Esophagus mucosa (tissue), 1 donor: ENCODE measurements at places on chromosomes 6 and 20.

DNA sequence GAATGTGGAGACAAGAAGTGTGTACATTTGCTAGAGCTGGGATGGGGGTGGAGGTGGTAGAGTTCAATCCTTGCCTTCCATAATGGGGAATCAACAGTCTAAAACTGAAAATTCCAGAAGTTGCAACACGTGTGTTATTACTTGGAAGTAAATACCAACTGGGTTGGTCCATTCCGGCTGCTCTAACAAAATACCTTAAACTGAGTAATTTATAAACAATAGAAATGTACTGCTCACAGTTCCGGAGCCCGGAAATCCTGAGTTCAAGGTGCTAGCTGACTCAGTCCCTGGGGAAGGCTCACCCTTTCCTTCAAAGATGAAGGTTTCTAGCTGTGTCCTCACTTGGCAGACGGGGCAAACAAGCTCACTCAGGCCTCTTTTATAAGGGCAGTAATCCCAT, 59.0 kb downstream of the RIN2 start:
- peak; percentile 89 for ATAC-seq

DNA sequence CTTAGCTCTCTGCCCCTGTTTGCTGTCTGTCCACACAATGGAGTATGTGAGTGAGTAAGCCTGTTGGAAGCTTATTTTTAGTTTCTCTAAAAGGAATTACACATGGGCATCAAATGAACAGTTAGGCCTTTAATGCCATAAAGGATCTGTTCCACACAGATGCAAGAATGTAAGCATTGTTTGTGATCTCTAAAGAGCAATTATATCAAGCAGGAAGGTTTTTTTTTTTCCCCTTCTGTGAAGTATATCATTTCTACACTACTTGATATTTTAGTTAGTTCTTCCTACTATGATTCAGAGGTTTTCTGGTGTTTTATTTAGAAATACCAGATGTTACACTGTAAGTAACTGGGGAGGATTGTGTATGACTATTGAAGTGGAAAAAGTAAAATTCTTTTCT, 627.5 kb downstream of the COL12A1 start:
- no peak for ATAC-seq

DNA sequence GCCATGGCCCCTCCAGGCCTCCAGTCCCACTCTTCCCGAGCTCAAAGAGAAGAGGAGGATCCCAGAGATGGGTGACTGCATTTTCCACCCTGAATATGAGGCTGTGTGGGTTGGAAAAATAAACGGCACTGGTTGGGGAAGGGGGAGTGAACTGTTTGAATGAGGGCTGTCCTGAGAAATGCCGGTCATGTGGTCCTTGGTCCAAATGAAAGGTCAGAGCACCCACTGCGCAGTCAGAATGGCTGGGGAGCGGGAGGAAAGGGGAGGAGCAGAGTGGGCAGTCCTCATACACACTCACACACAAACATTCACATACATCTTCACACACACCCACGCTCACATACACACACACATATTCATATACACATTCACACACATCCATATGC, 83.1 kb downstream of the MRPL14 start:
- no peak for ATAC-seq

DNA sequence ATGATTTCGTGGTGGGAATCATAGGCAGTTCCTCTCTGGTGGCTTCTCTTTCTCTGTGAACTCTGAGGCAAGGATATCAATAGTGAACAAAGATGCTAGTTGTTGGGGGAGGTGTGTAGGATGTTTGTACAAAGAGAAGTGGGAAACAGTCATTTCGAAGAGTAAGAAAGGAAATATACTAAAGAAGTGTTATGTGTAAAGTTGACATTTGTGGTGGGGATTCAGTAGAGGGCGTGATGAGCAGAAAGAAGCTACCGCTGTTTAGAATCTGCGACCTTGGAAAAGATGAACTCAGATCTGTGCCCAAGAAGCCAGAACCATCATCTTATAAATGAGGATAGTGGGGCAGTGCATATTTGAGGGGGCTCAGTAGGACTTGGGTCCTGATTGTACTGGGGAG, 11.4 kb downstream of the SLC35F1 start:
- no peak for ATAC-seq

- ATAC-seq: no peak
These were observed 25.9 kb upstream of the FOXQ1 start for GRCh38 chr6:1285956-1286355.

DNA sequence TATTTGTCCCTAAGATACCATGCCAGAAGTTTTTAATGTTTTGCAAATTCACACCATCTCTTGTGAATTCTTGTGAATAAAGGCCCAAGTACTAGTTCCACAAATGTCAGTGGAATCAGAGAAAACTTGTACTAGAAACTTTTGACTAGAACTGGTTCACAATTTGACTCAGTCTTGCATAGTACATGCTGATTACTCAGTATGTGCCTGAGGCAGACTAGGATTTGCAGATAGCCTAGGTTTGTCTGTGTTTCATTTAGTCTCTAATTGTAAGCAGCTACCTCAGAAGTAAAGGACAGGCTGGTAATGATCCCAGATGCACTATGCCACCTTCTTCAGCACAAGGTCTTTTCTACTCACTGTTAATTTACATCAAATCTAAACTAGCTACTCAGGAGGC, 34.2 kb upstream of the GSTA4 start:
- peak; percentile 53 for ATAC-seq

- ATAC-seq: no peak
These were observed 92.0 kb downstream of the JAG1 start for GRCh38 chr20:10581823-10582222.

DNA sequence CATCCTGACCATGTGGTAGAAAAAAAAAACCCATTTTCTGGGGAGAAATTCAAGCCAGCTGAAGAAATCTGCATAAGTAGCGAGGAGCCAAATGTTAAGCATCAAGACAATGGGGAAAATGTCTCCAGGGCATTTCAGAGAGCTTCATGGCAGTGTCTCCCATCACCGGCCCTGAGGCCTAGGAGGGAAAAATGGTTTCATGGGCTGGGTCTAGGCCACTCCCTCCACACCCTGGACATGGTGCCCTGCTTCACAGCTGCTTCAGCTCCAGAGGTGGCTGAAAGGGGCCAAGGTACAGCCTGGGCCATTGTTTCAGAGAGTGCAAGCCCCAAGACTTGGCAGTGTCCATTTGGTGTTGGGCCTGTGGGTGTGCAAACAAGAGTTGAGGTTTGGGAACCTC, 34.4 kb upstream of the B3GAT2 start:
- no peak for ATAC-seq
